ENCODE measurements at places on chromosomes 6 and 20.

GRCh38 chr20:39290575-39290974 lies 328.4 kb downstream of the DHX35 start:
- no peak for DNase-seq

- no peak for DNase-seq
These were observed 266.4 kb downstream of the PLCB1 start for GRCh38 chr20:8398263-8399051.

- no peak for DNase-seq
These were observed 91.2 kb upstream of the SCGN start for GRCh38 chr6:25560865-25561264.

DNA sequence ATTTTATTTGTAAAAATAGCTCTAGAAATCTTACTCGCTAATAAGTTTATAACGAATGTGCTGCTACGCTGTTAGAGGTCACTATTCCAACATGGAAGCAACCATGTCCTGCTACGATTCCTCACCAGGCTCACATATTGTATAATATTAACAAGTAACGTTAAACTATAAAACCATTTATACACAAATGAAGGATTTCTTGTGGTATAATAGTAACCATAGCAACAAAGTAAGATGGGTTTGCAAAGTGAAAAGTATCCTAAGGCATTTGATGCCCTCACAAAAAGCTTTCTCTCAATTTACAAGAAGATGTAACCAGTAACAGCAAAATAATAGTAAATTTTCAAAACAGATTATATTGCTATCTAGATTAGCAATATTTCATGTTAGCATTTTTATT lies 117.2 kb downstream of the PRKN start:
- DNase-seq, result no peak

GRCh38 chr20:35284267-35284991 lies at the start of gene EIF6:
EIF6 (minus strand) TSS chr20:35284772; CDS start chr20:35284487, 285 bp downstream.
- peak; percentile 55 for DNase-seq

DNA sequence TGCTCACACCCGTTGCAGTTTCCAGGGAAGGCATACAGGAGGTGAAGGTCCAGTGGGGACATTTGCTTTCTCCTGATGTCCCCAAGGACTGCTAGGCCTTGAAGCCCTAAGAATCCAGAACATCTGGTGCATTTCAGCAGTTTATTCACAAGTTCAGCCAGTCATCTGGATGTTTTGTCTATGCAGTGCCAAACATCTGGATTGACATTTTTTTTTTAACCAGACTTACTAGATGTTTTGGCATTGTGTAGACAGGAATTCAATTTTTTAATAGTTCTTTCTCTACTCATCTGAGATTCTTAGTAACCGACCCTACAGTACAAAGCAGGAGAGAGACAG lies 256.2 kb downstream of the CLIC5 start:
- DNase-seq, result no peak

DNA sequence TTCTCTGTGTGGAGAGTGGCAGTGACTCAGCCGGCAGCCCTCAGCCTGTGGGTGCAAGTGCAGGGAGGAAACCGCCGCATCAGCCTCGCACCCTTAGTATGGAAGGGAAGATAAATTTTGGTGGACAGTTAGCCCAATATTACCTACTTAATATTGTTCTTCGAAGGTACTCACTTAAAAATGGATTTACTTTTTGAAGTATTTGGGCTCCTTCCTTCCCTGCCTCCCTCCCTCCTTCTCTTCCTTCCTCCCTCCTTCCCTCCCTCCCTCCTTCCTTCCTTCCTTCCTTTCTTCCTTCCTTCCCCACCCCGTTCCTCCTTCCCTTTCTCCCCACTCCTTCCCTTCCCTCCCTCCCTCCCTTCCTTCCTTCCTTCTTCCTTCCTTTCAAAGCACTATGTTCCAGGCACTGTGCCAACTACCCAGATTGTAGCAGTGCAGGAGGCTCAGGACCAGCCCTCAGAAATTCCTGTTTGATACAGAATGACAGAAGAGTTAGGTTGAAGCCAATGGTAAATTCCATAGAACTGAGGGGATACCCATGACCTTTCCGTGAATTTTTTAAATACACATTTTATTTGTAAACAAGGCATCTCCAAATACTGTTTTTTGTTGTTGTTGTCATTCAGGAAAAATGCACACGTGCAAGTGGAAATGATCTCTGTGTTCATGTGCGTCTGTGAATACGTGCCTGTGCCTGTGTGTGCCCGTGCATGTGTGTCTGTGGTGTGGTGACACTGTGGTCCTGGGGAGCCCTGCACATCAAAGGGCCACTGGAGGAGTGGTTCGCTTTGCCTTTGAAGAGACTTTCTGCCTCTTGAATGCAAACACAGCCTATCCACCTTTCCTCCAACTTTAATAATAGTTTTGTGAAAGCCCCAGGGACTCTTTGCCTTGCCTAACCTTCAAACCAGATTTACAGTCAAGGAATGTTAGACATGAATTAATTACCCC lies 141.7 kb downstream of the EDN3 start:
- DNase-seq, result no peak

DNA sequence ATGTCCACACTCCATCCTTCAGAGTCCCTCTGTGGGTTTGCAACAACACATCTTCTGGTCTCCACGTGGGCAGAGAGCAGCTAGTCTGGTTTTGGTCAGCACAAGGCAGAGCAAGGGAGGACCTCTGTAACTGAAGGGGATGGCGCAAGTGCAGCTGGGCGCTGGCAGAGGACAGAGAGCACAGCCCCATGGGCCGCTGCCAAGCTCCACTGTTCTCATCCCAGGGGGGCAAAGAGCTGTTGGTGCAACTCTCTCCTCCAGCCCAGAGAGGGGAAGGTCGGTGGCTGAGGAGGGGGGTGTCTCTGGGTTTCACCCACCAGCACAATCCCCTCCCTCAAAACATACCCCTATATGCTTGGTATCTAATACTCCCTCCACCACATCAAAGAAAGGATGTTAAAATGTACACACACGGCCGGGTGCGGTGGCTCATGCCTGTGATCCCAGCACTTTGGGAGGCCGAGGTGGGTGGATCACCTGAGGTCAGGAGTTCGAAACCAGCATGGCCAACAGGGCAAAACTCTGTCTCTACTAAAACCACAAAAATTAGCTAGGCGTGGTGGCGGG lies 9.1 kb downstream of the ATP9A start:
- DNase-seq, result no peak

GRCh38 chr20:33046412-33046811 lies 7.3 kb upstream of the BPIFB3 start:
- DNase-seq, result no peak

DNA sequence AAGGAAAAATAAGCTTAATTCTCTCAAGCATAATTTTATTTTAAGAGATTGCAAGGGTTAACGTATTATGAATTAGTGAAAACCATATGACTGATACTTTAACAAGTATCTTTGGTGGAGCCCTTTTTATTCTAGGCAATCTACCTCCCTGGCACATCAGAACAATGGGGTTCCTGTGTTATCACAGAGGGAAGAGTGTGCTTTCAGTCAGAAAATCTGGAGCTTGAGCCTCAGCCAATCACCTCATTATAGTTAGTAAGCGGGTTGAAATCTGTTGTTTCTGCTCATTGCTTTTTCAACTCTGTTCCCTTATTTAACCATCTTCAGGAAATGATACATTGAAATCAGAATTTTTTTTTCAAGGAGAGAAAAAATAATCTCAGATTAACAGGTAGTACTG lies 391 bp downstream of the ADGRF1 start:
- no peak for DNase-seq

- DNase-seq, result no peak
These were observed 2.4 kb downstream of the MTCL3 start for GRCh38 chr6:127516662-127517273.

- DNase-seq, result no peak
These were observed 91.2 kb downstream of the MAP3K5 start for GRCh38 chr6:136701045-136701444.

DNA sequence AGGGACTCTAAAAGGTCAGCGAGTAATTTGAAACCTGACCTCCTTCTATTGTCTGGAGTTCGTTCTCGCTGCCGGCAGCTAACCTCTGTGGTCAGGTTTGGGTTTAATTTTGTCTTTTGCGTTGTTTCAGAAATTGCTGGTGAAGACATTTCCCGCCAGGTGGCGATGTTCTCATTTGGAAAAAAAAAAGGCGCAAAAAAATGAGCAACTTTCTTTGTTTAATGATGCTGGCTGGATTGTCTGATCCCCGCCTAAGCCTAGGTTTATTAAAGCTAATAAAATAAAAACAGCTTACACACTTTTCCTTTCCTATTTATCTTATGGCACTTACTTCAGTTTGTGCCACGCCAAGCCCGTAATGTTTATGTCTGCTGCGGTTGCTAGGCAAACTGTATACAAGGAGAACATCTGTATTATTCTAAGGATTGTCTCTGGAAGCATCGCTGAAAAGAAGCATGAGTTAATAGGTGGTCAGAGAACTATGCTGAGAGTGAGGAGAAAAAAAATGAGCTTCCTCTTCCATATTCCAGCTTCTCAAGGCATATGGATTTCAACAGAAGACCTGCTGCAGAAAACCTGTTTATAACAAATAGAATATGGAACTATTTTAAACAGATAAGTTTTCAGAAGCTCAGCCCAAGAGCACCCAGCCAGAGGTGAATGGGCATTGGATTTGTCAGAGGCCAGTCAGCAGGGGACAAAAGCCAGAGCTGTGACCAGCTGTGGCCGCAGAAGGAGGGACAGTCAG lies 205.7 kb downstream of the DOK5 start:
- DNase-seq, result no peak

DNA sequence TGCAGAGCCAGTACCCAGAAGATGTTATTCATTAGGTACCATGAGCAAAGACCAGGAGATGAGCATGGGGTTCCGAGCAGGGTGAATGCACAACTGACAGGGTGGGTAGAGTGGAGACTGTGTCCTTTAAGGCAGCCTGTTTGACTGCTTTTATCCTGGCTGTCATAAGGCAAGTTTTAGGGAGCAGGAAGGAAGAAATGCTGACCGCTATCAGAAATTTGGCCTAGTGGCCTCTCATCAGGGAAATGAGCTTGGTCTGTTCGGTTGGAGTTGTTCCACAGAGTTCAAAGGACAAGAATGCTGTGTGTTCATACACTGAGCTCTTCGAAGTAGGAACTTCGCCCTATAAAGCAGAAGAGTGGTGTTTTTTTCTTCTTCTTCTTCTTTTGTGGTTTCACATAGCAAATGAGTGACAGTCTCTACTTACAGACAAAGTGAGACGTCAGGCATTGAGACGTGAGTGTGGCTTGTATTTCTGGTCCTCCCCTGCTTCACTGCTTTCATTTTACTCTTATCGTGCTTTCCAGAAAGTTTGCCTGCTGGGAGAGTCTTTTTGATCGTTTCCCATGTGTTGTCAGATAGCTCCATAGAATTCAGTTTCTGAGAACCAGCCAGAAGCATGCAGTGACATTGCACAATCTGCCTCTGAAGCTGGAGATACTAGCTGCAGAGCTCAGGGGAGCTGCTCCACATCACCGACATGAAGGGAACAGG lies at the start of gene CASS4:
Gene CASS4 (plus strand): TSS at position 502 of the 714 bp plus-strand sequence. CDS start 199 bp downstream, at position 701.
- DNase-seq, result no peak

- no peak for DNase-seq
These were observed 14.3 kb downstream of the KIF13A start for GRCh38 chr6:17972978-17973622.

GRCh38 chr6:43250992-43251373 lies 7.7 kb downstream of the TTBK1 start:
- no peak for DNase-seq

- DNase-seq, result no peak
These were observed 7.3 kb downstream of the CCDC167 start for GRCh38 chr6:37492236-37492972.

GRCh38 chr6:48471326-48471725 lies 360.3 kb upstream of the PTCHD4 start:
- no peak for DNase-seq

DNA sequence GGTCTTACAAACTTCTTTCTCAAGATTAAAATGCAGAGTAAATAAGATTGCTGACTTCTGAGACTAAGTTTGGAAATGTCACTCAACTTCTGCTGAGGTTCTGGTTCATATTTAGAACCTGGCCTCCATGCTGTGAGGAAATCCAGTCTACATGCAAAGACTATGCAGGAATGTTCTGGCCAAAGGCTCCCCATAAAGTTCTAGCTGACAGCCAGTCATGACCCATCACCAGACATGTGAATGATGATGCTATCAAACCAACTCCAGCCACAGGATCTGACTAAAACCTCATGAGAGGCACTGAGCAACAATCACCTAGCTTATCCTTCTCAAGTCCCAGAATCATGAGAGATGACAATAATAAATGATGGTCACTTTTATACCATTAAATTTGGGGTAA lies 935.1 kb upstream of the MAP3K7 start:
- no peak for DNase-seq

DNA sequence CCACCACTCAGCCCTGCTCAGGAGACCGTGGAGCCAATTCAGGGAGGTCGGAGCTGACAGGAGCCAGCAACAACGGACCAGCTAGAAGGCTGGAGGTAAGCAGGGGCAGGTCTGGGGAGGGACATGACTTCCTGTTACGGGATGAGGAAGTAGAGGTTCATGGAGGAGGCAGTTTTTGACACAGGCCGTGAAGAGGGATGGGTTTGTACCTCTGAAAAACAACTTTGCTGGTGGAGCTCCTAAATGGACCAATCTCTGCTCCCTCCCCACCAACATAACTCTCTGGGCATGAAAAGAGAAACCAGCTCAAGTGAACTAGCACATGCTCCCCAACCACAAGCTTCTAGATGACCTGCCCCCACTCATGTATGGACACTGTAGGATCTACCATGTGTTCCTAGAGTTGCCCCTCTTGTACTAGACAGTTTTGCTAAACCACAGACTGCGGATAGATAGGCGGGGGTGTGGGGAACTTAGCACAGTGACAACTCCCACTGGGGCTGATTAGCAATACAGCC lies 31.4 kb downstream of the RALGAPA2 start:
- DNase-seq, result no peak

GRCh38 chr6:115899730-115900282 lies 160.9 kb downstream of the FRK start:
- DNase-seq, result no peak

GRCh38 chr6:53767941-53768340 lies 26.9 kb upstream of the LRRC1 start:
- no peak for DNase-seq

GRCh38 chr20:57407541-57407956 lies 16.4 kb downstream of the RBM38 start:
- DNase-seq, result no peak

DNA sequence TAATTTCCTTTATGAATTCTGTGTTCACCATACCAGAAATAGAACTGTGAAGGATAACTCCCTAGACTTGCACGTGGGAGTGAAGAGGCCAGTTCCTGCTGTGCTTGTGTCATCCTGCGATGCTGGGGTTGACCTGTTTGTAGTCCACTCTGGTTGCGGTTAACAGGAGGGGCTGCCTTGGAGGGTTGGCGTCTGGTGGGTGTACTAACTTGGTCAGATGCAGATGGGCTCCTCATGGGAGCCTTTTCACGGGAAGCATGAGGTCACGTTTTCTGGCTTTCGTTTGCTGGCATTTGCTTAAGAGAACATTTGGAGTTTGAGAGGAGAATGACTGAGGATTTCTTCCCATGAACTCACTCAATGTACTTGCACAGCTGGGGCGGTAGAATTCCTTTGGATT lies 41.2 kb downstream of the IGF2R start:
- DNase-seq, result no peak

Data from stimulated activated CD8-positive, alpha-beta memory T cell treated with anti-CD3 and anti-CD28 coated beads, Interleukin-12 subunit alpha, Interleukin-12 subunit beta, amount 100 ng/mL, for 1 hour (primary cell).